ENCODE measurements at places on chromosomes 12 and 14.

DNA sequence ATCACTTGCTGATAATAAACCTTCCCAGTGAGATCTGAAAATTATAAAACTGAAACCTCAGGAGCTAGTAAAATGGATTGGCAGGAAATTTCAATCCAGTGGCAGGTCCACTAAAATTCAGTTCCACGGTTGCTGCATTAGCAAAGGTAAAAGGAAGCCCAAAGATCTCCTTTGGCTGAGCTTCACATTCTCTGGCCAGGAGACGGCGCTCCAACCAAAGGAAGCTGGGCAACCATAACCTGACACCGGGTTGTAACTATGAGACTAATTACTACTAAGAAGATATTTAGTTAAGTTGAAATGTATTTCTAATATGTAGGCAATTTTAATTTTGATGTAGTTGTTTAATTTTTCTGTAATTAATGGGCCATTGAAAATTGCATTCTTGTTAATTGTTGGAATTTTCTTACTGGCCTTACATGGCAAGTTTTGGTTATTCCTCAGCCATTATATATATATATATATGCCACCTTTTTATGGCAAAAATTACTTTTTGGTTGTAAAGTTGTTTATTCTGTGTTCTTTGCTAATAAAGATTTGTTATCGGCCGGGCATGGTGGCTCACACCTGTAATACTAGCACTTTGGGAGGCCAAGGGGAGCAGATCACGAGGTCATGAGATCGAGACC, 17.0 kb downstream of the OR8S1 start:
- peak; percentile 42 for DNase-seq

DNA sequence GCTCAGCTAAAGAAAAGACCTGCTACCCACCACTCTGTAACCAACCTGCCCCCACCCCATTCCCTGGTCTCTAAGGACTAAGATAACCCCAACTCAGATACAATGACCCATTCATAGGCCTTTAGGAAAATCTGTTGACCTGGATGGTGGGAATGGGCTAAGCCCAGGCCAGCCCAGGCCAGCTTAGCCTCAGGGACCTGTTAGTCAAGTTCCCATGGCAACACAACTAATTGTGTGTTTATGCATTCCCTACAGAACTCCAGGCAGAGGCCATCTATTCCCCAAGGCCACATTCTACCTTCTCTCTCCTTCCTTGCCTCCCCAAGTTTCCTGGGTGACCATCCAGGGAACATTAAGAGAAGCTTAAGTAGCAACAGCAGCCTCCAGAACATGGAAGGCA, 16.1 kb upstream of the KRT8 start:
- DNase-seq, result peak; percentile 35

GRCh38 chr12:6820166-6820565, 1.5 kb upstream of the GPR162 start:
- DNase-seq, result no peak

DNA sequence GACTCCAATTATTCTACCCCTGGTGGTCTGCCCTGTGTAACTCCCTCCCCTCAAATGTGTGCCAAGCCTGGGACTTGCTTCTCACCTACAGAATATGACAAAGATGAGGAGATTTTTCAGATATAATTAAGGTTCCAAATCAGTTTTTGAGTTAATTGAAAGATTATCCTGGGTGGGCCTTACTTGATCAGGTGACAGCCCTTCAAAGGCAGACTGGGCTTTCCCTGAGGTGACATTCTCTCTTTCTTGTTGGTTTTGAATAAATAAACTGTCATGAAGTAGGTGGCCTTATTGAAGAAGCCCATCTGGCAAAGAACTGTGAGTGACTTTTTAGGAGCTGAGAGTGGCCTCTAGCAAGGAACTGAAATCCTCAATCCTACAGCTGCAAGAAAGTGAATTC, 106.0 kb downstream of the BRMS1L start:
- no peak for DNase-seq

DNA sequence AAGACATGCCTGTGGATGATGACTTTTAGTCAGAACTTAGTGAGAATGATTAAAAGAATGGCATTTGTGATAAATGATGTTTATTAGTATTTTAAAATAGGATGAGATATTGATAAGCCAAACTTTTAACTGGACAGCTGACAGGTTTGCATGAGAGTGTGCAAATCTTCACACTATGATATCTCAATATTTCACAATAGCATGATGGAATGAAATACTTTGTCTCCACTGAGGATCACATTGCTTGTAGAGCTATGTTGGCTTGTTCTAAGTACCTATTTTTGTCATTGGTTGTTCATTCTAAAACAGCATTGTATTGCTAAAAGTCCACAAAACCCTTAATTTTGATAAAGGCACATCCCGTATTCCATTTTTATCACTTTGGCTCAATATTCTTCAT, 322.1 kb downstream of the ACSS3 start:
- no peak for DNase-seq

GRCh38 chr12:31321186-31321896, 4.6 kb downstream of the SINHCAF start:
- DNase-seq, result no peak

DNA sequence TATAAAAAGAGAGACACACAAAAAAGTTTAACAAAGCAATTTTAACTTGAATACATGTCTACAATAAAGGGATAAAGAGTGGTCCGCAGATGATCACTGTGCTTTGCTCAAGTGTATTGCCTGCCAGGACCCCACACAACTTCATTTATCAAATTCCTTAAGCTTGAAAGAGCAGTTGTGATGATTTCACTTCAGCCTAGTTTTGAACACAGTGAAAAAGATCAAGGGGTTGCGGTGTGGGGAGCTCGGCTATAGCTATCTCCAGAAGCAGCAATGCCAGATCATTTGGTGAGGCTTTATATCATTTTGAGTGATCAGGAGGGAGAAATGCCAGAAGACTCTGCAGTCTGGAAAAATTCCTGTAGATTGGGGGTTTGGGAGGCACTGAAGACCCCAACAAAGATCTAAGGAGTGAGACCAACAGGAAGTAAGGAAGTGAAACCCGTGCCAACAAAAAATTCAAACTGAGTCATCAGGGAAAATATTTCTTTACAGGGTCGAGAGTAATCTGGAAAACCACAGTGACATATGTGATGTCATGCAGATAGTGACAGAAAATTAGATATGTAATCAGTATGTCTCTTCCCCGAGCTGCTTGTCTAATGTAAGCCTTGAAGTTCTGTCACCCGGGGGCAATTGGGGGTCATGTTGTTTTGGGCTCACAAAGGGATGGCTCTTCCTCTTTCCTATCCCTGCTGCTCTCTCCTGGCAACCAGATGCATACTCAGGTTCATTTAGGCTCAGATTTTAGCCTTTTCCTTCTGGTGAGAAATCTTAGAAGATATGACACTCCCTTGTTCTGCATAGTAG, 221.8 kb downstream of the MSRB3 start:
- peak; percentile 25 for DNase-seq

DNA sequence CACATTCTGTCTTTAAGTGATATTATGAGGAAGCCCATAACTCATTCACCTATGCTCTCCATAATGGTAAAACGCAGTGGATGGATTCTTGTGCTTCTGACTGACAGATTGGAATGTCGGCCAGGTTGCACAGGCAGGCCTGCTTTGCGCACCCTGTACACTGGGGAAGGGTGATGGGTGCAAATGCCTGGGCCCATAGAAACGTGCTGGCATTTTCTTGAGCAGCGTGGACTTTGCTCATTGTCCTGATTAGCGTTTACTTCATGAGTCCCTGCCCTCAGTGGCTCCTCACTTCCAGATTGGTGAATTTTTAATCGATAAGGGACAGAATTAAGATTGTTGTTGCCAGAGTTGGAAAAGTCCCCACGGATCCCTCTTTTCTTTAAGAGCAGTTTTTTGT, 80.9 kb upstream of the TRAF3 start:
- no peak for DNase-seq

DNA sequence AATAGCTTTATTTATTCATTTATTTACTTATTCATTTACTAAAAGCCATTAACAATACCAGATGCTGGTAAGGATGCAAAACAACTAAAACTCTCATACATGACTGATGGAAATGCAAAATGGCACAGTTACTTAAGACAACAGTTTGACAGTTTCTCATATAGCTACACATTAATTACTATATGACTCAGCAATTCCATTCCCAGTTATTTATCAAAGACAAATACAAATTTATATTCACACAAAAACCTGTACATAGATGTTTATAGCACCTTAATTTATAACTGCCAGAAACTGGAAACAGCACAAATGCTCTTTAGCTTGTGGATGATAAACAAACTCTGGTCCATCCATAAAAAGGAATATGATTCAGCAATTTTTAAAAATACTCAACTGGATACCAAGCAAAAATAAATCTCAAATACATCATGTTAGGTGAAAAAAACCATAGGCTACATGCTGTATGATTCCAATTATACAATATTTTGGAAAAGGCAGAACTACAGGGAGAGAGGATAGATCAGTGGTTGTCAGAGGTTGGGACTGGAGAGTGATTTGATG, 37.9 kb upstream of the ST8SIA1 start:
- DNase-seq, result no peak

DNA sequence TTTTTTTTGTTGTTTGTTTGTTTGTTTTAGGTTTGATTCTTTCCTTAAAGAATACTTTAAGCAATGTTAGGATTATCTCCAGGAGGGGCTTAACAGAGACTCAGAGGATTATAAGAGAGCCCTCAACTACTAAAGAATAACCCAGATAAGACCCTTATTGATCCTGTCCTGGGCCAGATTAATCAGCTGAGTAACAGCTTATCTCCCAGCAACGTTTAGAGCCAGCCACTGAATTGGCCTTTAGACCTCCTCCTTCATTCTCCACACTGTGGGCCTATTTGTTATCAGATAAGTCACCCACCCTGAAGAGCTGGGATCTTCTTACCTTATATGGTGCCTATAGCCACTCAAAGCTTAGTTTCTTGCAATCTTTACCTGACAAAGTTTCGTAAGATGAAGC, 71.1 kb downstream of the FIGNL2 start:
- DNase-seq, result no peak

DNA sequence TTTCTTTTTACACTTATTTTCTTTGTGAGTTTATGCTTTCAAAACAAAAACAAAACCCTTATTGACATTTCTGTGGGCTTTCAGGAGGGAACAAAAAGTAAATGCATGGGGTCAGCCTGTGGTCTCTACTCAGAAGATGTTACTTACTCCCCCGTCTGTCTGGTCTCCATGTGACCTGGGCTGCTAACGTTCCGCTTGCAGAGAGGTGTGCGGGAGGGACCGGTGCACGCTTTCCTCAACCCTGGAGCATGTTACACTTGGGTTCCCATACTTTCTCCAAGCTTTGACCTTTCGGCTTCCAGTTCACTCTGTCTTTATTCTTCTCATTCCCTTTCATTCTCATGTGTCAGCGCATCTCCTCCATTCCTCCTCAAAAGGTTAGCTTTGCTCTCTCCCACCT, 36.5 kb downstream of the ZC3H14 start:
- DNase-seq, result no peak

- no peak for DNase-seq
Measured at GRCh38 chr14:103696070-103696402, 19.2 kb downstream of the XRCC3 start.

DNA sequence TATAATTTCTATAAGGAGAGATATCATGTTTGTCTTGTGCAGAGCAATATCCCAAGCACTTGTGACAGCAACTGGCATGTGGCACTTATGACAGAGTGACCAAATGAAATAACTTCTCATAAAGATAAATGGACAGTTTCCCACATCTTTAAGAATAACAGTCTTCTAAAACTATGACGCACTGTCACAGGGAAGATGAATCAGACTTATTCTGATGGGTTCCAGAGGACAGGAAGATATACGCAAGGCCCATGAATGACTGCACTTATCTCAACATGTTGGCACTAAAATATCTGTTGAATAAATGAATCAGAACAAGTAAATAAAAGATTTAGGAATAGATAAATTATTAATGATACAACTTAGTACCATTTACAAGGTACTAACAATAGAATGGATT, 465.8 kb upstream of the SYT1 start:
- peak; percentile 22 for DNase-seq

- peak; percentile 16 for DNase-seq
Measured at GRCh38 chr14:61925043-61925442, 162.8 kb downstream of the SNAPC1 start.

DNA sequence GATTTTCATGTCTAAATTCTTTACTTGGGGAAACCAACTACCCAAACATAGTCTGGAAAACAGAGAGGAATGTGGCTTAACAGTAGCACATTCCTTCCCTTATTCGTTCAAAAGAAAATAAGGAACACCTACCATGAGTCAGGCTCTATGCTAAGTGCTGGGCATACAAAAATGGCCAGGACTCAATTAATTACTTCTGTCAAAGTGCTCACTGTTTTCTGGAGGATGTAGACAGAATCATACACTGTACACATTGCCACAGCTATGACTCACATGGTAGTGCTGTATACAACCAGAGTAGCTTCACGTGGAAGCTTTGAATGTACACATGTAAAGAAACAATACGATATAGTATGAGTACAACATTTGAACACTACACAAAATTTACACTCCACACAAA, 50.1 kb downstream of the SLC25A21 start:
- peak; percentile 87 for DNase-seq

- peak; percentile 75 for DNase-seq
Measured at GRCh38 chr14:87049950-87050349, 943.0 kb downstream of the GALC start.

- DNase-seq, result no peak
Measured at GRCh38 chr12:116126610-116127009, 150.9 kb downstream of the MED13L start.

GRCh38 chr12:78120866-78121560, 290.3 kb downstream of the NAV3 start:
- no peak for DNase-seq

DNA sequence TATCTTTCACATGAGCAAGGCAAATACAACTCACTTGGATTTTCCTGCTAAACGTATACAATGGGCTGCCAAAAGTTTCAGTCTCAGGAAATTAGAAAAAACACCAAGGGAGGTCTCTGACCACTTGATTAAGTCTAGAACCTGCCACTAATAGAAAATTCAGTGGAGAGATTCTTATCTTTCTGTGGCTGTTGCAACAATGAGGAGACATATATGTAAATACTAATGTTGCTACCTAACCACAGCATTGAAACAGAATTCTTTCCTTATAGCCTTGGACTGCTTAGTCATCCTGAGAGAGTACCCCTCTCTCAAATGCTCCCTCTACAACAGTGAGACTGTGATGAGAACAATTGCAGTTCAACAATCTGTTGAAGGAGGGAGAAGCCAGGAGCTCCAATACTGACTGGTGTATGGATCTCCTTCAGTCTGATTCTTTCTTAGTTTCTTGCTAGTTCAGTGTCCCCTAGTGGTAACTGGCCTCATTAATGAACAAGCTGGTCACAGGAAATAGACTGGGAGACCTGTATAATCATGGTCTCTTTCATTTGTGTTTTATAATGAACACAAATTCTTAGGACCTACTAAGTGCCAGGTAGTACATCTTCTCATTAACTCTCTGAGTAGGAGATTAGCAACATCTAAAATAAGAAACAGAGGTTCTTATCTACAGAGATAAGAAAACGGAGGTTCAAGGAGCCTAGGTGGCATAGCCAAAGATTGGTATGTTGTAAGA, 164.5 kb downstream of the SLC38A4 start:
- peak; percentile 75 for DNase-seq

GRCh38 chr12:1491983-1492697, 102.2 kb downstream of the FBXL14 start:
- no peak for DNase-seq

- no peak for DNase-seq
Measured at GRCh38 chr14:81208489-81208888, 12.3 kb downstream of the GTF2A1 start.

All from mammary epithelial cell (primary cell).